Stimulated activated CD4-positive, alpha-beta T cell treated with anti-CD3 and anti-CD28 coated beads, Interleukin-1b, Interleukin-23, amount 100 ng/mL, for 48 hours (primary cell): ENCODE measurements at places on chromosomes 6 and 20.
A peak's percentile ranks its signal among the peaks of the same experiment; 100 is the strongest.

GRCh38 chr6:68158256-68158655 is 476.8 kb upstream of the ADGRB3 start:
- DNase-seq = no peak

- DNase-seq = no peak
Observed at GRCh38 chr20:35111141-35111888, 18.7 kb upstream of the TRPC4AP start.

GRCh38 chr20:63314015-63314471 is 21.1 kb downstream of the COL20A1 start:
- no peak for DNase-seq

GRCh38 chr6:127247114-127248096 is 19.3 kb upstream of the RNF146 start:
- DNase-seq = no peak

- peak; percentile 82 for DNase-seq
Observed at GRCh38 chr6:157756708-157757429, 66.2 kb upstream of the SNX9 start.

- DNase-seq = no peak
Observed at GRCh38 chr6:166751051-166751595, 124.1 kb upstream of the RPS6KA2 start.

DNA sequence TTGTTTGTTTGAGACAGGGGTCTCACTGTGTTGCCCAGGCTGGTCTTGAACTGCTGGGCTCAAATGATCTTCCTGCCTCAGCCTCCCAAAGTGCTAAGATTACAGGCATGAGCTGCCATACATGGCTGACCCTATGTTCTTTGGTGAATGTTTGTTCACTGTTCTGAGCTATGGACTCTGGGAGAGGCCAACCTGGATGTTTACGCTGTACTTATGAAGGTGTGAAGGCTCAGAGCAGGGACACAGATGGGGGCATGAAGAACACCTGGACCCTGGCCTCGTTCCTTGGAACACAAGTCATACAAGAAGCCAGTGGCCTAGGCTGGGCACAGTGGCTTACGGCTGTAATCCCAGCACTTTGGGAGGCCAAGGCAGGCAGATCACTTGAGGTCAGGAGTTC is 21.1 kb upstream of the CD24 start:
- no peak for DNase-seq

DNA sequence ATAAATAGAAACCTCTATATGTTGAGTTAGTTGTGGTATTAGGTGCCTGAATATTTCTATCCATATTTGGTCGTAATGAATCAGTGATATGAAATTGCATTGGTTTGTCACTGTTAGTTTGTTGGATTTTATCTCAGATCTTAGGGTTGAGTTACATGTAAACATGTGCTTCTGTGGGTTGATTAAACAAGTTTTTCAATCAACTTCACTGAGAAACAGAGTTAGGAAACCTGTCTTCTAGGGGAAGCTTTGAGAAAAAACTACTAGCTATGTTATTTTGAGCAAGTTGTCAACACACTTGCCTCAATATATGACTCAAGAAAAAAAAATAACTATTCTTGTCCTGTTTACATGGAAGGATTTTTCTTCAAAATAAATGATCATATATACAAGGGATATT is 14.8 kb upstream of the ADGB start:
- DNase-seq = no peak

DNA sequence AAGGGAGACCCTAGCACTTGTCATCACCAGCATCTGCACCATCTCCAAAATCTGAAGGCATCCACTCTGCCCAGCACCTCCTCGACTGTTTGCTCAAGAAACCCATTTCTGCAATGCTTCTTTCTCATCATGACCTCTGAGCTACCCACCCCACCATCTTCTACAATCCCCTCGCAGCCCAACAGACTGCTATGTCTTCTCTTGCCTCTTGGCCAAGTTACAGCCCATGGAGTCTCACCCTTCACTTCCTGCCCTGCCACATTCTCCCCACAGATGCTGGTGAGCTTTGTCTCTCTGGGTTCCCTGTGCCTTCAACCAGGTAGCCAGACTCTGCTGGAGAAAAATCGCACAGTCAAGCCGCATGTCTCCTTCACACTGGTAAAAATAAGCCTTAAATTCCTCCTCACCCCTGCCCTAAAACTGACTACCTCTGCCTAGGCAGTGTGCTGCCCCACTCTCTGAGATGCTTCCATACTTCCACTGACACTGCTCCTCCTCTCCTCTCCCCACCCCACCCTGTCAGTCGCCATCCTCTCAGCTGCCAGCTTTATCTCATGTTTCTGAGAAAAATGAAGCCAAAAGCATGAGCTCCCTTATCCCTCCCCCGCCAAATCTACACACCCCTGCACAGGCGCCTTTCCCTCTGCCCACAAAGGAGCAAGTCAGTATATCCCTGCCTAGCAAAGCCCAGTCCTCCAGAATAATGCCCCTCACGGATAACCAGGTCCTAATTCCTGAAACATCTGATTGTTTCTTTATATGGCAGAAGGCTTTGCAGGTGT is 2.3 kb upstream of the TXNDC5 start:
- no peak for DNase-seq

- DNase-seq = no peak
Observed at GRCh38 chr6:144027932-144028587, 20.0 kb upstream of the PLAGL1 start.

GRCh38 chr20:23357767-23358562 is 4.0 kb upstream of the GZF1 start:
- DNase-seq = peak; percentile 100
